ENCODE measurements at places on chromosomes 7 and 10. TPM values are rescaled to one million over a fixed set of nuclear protein-coding genes. Genes with fewer than 3 reads are reported as not detected.

ASIC3 gene
- 7.6 TPM for total RNA-seq

MRLN gene
- total RNA-seq: not detected

DNA sequence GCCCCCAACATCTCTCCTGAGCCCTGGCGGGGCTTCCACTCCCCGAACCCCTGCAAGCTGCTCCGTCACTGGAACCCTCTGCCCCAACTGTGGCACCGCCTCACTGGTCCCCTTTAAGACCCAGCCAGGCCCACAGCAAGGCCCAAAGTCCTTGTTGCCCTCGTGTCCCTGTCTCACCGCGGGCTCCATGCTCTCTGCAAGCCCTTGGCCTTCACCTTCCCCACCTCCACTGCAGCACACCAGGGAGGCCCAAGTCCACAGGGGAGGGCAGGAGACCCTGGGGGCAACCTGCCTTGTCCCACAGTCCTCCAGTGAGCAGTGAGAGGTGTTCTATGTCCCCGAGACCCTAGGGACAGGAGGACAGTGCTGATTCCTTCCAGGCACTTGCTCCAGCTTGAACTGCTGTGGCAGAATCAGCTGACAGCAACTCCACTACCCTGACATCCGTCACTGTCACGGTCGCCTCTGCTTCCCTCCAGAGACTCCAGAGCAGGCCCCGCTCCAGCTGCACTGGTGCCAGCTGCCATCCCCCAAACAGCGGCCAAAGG lies 105.3 kb downstream of the CYTH3 start:
- no peak for DNase-seq

GRCh38 chr10:2262878-2263277 lies 525.6 kb upstream of the ADARB2 start:
- no peak for DNase-seq

DNA sequence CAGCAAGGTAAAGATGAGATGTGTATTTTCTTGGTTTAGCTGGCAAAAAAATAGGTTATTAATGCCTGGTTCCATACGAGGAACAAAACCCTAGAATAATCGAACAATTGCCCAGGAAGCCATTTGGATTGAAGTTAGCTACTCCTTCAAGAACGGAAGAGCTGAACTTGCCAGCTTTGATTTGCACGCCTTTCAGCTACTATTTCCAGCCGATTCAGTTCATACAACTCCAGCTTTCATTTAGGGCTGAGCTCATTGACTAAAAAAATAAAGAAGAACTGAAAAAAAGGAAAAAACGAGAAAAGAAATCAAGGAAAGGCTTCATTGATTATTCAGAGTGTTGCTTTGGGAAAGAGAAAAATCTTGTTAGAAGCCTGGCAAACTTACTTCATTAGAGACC lies 60.4 kb downstream of the PTN start:
- no peak for DNase-seq

DNA sequence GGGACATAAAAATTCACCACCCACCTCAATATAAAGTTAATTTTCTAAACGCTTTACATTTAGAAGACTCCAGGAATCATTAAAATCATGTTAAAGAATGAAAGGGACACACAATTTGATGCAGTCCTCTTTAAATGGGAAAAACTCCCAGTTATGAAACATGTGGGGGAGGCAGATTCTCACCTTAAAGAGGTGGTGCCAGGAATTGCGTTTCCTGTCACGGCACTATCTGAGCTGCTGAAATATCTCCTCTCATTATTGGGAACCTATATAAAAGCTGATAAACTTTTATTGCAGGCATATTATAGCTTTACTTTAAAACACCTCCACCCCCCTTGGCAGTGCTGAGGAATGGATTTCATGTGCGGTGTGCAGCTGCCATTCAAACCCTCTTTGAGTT lies 94.8 kb upstream of the SORCS3 start:
- DNase-seq: no peak
